Right renal cortex interstitium (tissue), 3 donors: ENCODE measurements at places on chromosomes 2 and 18.

DNA sequence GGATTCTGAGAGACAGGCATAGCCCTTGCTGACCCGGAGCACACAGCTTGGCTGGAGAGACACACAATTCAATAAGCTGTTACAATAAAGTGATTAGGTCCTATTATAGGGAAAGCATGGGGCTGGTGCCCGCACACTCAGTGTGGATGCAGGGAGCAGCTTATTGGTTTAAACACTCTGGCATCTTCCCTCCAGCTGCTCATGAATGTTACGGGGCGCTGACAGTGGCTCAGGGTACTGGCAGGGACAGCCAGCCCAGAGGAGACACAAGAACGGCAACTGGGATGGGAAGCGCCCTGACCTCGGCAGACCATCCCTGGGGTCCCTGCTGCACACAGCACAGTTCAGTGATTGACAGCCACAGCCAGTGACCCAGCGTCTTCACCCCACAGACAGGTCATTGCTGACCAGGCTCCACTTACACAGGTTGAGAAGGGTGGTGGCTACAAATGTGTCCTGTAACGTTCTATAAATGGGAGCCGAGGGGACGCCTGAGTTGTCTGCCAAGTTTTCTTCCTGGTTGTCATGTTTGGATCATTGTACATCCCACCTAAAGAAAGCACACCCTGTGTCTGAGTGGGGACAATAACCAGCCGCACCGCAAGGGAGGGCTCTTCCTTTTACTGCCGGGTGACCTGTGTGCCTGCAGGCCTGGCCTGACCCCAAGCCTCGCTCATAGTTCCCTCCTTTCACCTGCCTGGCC lies 60.3 kb downstream of the SH3BP4 start:
- no peak for DNase-seq

- DNase-seq: no peak
These were observed 127.3 kb downstream of the MGAT5 start for GRCh38 chr2:134381141-134381540.

GRCh38 chr2:108918156-108918874 lies 70.7 kb downstream of the EDAR start:
- no peak for DNase-seq

DNA sequence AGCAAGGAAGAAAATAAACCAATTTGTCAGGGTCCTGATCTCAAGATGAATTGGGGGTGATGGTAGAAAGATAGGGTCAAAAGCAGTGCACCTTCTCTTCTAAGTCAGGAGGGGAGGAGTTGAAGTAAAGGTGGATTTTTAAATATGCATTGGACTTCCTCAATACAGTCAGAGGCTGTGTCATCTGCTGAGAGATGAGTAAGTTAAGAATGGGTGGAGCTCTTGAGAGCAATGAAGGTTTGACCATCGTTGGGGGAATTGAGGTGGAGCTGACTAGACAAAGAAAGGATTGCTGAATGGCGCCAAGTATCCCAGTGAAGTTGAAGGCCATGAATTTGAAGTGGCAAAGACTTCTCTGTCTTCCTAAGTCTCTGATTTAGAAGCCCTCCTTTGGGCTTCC lies 18.4 kb upstream of the CPO start:
- no peak for DNase-seq
